ENCODE measurements at places on chromosomes 3 and 15. TPM values are rescaled to one million over a fixed set of nuclear protein-coding genes. Genes with fewer than 3 reads are reported as not detected.

Gene PARL
- 54.1 TPM for total RNA-seq

Gene SLC22A14
- total RNA-seq = 0.14 TPM

Gene ALG1L2
- total RNA-seq = not detected

Gene RETNLB
- not detected for total RNA-seq

Gene STRIT1
- total RNA-seq = not detected

Gene TTC23
- 14.9 TPM for total RNA-seq

All from foreskin keratinocyte (primary cell).